ENCODE measurements at places on chromosomes 3 and 15. TPM values are rescaled to one million over a fixed set of nuclear protein-coding genes. Genes with fewer than 3 reads are reported as not detected.

- no peaks in the 10 kb centered on the region for H3K27me3 ChIP-seq
- no peak for DNase-seq
- H3K36me3 ChIP-seq: no peaks in the 10 kb centered on the region
- no peak overlapping the region for H3K27ac ChIP-seq
- no peak overlapping the region for H3K4me3 ChIP-seq
- peaks cover 27% of the 10 kb centered on the region for H3K4me1 ChIP-seq
These were observed 251.9 kb upstream of the TGFBR2 start for GRCh38 chr3:30354513-30354912.

GRCh38 chr3:171001957-171002694 lies 24.4 kb downstream of the SLC2A2 start:
- peak overlapping the region; percentile 20 for H3K27ac ChIP-seq
- H3K27me3 ChIP-seq: no peaks in the 10 kb centered on the region
- H3K4me3 ChIP-seq: no peak overlapping the region
- peaks cover 31% of the 10 kb centered on the region for H3K4me1 ChIP-seq
- no peaks in the 10 kb centered on the region for H3K36me3 ChIP-seq

SLC24A5 gene
- not detected for total RNA-seq

PPP1R14D gene
- not detected for total RNA-seq

- no peaks in the 10 kb centered on the region for H3K36me3 ChIP-seq
- DNase-seq: no peak
- H3K4me1 ChIP-seq: no peaks in the 10 kb centered on the region
- H3K4me3 ChIP-seq: no peak overlapping the region
These were observed 33.8 kb downstream of the CHDH start for GRCh38 chr3:53812434-53812833.

DNA sequence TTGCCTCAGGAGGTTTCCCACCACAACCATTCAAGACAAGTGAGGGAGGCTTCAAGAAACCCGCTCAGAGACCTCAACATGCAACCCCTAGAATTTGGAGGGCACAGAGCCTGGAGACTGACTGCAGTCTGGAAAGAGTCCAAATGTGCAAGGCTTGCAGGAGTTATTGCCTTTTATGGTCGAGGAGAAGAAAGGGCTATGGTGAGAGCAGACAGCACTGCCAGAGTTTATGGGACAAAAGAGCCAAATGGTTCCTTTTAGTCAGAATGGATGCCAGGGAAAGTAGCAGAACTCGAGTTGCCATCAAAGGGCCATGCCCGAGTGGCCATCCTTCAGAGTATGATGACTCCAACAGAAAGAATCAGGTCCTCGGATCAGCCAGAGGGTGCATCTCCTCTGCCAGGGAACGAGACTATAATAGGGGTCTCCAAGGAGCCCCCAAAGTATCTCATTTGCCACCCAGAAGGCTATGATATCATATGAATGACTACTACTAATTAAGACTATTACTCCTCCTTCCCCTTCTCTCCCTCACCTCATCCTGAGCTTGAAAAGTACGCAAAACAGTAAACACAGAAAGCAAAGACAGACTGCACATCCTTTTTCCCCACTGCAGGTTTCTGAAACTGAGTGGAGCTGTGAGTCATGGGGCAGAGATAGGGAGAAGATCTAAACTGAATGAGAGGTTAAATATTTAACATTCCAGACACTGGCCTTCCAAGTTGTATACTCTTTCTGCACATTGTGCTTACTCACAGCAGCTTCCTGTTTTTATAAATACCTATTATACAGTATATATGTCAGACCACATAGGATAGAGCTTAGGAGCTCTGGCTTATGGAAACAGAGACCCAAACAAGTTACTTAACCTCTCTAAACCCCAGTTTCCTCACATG lies 33.9 kb upstream of the TMCO5A start:
- H3K36me3 ChIP-seq: no peaks in the 10 kb centered on the region
- peak overlapping the region; percentile 67 for H3K27ac ChIP-seq
- no peak overlapping the region for H3K4me3 ChIP-seq

- DNase-seq: no peak
- no peaks in the 10 kb centered on the region for H3K36me3 ChIP-seq
- H3K4me1 ChIP-seq: 0 out of 2 replicates have a peak, but pooled peaks cover 4% of the 10 kb centered on the region
- H3K27me3 ChIP-seq: no peaks in the 10 kb centered on the region
- H3K4me3 ChIP-seq: no peak overlapping the region
These were observed 8.6 kb upstream of the BLM start for GRCh38 chr15:90708516-90708915.

CCR9 gene
- not detected for total RNA-seq

DNA sequence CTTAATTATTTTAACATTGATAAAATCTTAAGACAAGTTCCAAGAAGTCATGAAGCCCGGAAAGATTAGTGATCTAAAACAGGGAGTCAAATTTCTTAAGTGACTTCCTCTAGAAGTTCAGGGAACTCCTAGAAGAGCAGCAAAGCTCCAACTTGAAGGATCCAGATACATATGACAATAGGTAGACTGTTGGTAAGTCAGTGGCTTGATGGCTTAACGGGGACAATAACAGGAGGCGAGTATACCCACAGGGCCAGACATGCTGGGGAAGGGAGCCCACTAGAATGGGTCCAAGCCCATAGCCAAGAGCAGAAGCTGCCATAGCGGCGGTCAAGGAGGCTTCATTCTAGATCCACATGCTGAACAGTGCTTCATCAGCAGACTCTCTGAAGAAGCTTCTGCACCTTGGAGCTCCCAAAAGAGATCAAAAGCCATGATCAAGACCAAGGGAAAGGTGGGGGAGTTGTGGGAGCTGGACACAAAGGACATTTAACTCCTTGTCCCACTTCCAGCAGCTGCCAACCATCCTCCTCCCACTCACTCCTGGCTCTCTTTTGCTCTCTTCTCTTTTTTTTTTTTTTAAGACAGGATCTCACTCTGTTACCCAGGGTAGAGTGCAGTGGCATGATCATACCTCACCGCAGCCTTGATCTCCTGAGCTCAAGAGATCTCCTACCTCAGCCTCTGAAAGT lies 10.2 kb upstream of the CA12 start:
- no peaks in the 10 kb centered on the region for H3K4me1 ChIP-seq
- no peaks in the 10 kb centered on the region for H3K36me3 ChIP-seq
- H3K27me3 ChIP-seq: no peaks in the 10 kb centered on the region
- no peak overlapping the region for H3K27ac ChIP-seq
- DNase-seq: no peak

RASGRF1 gene
- total RNA-seq: not detected

DNA sequence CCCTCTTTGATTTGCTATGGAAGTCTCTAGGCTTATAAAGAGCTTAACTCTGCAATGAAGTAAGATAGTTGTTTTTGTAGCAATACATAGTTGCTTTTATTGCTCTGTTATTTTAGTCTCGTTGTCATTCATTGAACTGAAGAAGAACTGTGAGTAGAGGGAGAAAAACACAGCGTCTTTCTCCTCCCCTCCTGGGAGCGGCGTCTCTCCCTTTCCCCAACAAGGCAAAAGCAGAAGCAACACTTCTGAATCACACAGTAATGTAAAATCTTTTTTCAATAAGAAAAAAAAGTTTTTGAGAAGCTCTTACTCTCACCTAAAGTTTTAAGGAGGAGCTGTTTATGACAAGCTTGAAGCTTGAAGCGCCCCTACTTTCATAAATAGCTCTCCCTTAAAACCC lies 119.3 kb upstream of the SLC7A14 start:
- H3K36me3 ChIP-seq: 0 out of 2 replicates have a peak, but pooled peaks cover 4% of the 10 kb centered on the region
- no peak overlapping the region for H3K4me3 ChIP-seq
- no peaks in the 10 kb centered on the region for H3K27me3 ChIP-seq
- no peak overlapping the region for H3K27ac ChIP-seq
- H3K4me1 ChIP-seq: peaks cover 15% of the 10 kb centered on the region

DNA sequence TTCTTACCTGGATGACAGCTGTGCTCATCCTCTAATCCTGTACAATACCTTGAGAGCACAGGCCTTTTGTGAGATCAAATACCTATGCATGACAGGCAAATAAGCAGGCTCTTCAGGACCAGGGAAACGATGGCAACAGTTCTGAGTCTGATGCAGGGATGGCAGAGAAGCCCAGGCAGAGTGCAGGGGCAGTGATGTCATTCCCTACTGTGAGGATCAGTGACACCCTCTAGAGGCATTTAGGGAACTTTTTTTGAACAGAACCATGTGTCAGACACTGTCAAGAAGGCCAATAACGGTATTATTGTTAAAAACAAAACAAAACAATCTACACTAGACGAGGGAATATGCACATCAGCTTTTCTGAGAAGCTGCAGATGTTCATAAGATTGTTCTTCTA lies 314.8 kb upstream of the CTDSPL start:
- DNase-seq: peak; percentile 6
- H3K36me3 ChIP-seq: no peaks in the 10 kb centered on the region
- H3K27me3 ChIP-seq: 0 out of 2 replicates have a peak, but pooled peaks cover 4% of the 10 kb centered on the region
- no peaks in the 10 kb centered on the region for H3K4me1 ChIP-seq
- H3K4me3 ChIP-seq: no peak overlapping the region

- H3K27me3 ChIP-seq: no peaks in the 10 kb centered on the region
- H3K27ac ChIP-seq: no peak overlapping the region
These were observed 19.6 kb upstream of the TASOR start for GRCh38 chr3:56702490-56703315.

ADGRG7 gene
- not detected for total RNA-seq

GP5 gene
- not detected for total RNA-seq

ZBTB38 gene
- total RNA-seq: 75.7 TPM

DNA sequence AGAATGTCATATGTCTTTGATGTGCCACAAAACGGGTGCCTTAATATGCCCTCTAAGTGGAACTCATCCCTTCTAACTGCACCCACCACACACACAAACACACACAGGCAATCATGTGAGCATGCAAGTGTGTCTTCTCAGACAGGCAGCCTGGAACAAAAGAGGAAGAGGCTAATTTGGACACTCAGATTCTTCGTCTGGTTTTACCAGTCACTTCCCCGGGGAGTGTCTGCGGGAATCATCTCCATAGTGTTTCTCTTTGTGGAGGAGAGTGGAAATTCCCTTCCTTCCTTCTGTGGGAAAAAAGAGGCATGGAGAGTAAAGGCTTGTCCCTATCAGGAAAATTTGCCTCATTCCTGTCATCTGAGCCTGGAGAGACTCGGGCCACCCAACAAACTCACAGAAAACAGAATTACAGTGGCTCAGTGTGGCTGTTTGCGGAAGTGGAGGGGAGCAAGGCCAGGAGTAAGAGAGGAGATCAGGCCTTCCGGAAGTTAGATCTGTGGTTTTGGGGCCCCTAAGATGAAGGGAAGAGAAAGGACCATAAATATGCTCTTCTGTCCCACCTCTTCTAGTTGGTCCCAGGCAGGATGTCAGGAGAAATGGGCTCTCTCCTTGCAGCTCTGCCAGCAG lies 212.6 kb upstream of the SEMA6D start:
- no peak overlapping the region for H3K27ac ChIP-seq
- DNase-seq: no peak
- no peaks in the 10 kb centered on the region for H3K27me3 ChIP-seq

DNA sequence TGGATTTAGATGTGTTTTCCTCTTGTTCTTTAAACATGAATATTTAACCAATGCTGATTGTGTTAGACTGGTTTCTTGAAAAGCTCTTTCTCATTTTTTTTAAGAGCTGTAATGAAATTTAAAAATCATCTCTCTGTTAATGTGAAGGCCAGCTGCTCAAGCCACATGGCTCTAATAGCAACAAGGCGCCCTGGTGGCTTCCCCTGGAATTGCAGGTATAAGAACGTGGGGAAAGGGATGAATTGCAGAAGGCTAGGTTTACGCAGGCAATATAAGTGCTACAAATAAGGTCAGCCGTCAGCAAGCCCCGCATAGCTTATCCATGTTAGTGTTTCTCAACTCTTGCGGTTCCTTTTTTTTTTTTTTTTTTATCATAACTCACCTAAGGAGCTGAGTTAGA lies 108.5 kb downstream of the SAMMSON start:
- peaks cover 11% of the 10 kb centered on the region for H3K27me3 ChIP-seq
- no peaks in the 10 kb centered on the region for H3K36me3 ChIP-seq
- H3K4me3 ChIP-seq: no peak overlapping the region

GRCh38 chr15:64502151-64502550 lies 41.8 kb downstream of the ZNF609 start:
- H3K4me1 ChIP-seq: 0 out of 2 replicates have a peak, but pooled peaks cover 3% of the 10 kb centered on the region
- no peaks in the 10 kb centered on the region for H3K27me3 ChIP-seq
- H3K4me3 ChIP-seq: no peak overlapping the region
- peaks cover 64% of the 10 kb centered on the region for H3K36me3 ChIP-seq
- no peak for DNase-seq
- no peak overlapping the region for H3K27ac ChIP-seq

EFCC1 gene
- total RNA-seq: 2.8 TPM

DNA sequence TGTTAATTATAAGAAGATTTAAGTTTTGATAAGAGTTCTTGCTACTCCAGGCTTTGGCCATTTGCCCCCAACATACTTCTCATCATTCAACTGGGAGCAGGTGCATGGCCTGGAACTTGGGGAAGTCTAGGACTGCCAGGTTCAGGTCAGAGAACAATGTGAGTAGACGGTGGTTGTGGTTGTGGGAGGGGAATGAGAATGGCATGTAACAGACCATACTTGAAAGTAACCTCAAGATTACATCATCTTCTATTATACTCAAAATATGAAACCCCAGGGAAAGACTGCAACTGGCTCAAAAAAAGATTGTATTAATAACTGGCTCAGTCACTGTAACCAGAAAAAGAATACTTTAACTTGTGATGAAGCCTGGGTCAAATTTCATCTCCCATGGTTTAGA lies 364.9 kb upstream of the DPPA4 start:
- no peak for DNase-seq
- no peak overlapping the region for H3K4me3 ChIP-seq
- no peaks in the 10 kb centered on the region for H3K4me1 ChIP-seq
- no peaks in the 10 kb centered on the region for H3K36me3 ChIP-seq
- no peaks in the 10 kb centered on the region for H3K27me3 ChIP-seq

- peak overlapping the region; percentile 73 for H3K4me3 ChIP-seq
- no peak for DNase-seq
- no peak overlapping the region for H3K27ac ChIP-seq
- peaks cover 19% of the 10 kb centered on the region for H3K36me3 ChIP-seq
These were observed 469 bp downstream of the MAP6D1 start for GRCh38 chr3:183824761-183825455.

- H3K27ac ChIP-seq: peak overlapping the region; percentile 94
- H3K36me3 ChIP-seq: peaks cover 28% of the 10 kb centered on the region
- peaks cover 31% of the 10 kb centered on the region for H3K4me1 ChIP-seq
- H3K27me3 ChIP-seq: no peaks in the 10 kb centered on the region
These were observed 617 bp upstream of the EOGT start for GRCh38 chr3:69014022-69014580.

- no peak overlapping the region for H3K4me3 ChIP-seq
- peaks cover 12% of the 10 kb centered on the region for H3K4me1 ChIP-seq
- no peaks in the 10 kb centered on the region for H3K27me3 ChIP-seq
- H3K27ac ChIP-seq: no peak overlapping the region
- DNase-seq: no peak
- no peaks in the 10 kb centered on the region for H3K36me3 ChIP-seq
These were observed 6.5 kb upstream of the THBS1 start for GRCh38 chr15:39574427-39574826.

CKMT1B gene
- total RNA-seq: not detected
